ENCODE measurements at places on chromosomes 16 and 17.

DNA sequence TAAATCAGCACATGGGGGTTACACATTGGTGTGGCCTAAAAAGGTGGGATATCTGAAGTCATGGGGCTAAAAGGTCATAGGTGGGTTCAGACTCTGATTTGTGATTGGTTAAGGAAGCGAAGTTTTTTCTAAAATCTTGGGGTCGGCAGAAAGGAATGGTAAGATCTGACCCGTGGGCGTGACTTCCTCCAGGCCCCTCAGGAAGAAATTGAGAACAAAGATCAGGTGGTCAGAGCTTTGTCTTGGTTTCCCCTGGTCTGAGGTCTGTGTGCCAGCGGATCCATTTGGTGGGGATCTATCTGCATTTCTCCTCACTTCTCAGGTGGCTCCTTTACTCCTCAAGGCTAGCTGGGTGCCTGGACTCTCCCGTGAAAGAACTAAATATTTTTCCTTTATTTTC lies 302.8 kb downstream of the ABCC12 start:
- DNase-seq = no peak

GRCh38 chr16:4142268-4142667 lies 26.0 kb upstream of the ADCY9 start:
- DNase-seq = no peak

DNA sequence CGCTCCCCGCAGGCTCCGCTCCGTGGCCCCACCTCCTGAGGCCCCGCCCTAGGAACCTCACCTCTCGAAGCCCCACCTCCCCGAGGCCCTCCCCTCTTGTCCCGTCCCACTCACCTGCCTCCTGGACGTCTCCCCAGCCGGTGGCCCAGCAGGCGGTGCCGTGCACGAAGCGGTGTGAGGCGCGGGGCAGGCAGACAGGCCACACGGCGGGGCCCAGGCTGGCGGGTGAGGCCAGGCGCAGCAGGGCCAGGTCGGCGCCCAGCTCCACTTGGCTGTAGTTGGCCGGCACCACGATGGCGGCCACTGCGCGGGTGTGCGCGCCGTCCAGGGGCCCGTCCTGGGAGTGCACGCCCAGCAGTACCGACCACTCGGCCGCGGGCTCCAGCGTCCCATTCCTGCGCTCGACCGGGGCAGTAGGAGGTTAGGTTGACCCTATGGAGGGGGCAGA lies 1.6 kb downstream of the PRSS36 start:
- no peak for DNase-seq

- DNase-seq = peak; percentile 23
Measured at GRCh38 chr17:14014657-14015056, 54.6 kb upstream of the COX10 start.

GRCh38 chr17:57431415-57431814 lies 175.1 kb downstream of the MSI2 start:
- DNase-seq = no peak

DNA sequence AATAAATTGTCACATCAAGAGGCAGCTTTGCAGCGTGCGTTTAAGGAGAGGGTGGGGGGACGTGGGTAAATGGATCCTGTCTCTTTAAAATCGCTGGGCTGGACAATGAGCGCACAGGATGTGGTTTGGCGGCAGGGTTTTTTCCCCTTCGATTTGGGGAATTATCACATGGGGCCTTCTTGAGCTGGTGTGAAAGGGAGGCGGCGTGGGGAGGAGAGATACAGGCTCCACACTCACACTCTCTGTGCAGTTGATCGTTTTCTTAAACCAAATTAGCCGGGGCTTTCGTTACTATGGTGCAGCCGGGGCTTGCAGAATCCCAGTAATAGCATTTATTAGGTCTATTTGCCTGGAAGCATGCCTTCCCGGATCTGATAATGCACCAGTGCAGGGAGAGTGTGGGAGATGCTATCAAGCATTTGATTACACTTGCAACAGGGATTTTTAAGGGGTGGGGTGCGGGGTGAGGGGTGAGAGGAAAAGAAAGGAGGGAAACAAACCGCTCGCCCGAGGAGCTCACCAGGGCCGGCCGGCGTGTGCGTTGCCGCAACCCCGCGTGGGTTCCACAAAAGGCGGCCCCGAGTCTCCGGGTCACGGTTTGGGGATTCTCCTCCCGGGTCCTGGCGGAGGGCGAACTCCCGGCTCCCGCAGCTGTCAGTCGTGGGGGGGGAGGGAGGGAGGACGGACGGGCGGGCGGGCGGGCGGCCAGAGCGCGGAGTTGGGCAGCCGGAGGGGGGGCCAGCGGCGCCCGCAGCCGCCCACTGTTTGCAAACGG lies 58.8 kb upstream of the GSE1 start:
- DNase-seq = peak; percentile 85

- DNase-seq = no peak
Measured at GRCh38 chr17:50364715-50365114, 8.3 kb downstream of the MRPL27 start.

DNA sequence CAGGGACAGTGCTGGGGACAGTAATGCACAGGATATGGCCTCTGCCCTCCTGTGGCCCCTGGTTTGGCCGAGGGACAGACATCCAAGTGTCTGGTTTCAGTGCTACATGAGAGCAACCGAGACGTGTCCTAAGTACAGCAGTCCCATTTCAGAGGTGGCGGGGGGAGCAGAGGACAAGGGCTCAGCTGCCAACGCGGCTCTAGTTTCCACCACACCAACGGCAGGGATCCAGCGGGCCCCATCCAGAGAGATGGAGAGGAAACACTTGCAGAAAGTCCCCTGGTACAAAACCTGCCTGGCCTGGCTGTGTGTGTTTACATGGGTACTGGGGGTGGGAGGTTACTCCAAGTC lies 125.8 kb upstream of the SMURF2 start:
- no peak for DNase-seq

- no peak for DNase-seq
Measured at GRCh38 chr16:27407133-27407532, 5.2 kb downstream of the IL21R start.

DNA sequence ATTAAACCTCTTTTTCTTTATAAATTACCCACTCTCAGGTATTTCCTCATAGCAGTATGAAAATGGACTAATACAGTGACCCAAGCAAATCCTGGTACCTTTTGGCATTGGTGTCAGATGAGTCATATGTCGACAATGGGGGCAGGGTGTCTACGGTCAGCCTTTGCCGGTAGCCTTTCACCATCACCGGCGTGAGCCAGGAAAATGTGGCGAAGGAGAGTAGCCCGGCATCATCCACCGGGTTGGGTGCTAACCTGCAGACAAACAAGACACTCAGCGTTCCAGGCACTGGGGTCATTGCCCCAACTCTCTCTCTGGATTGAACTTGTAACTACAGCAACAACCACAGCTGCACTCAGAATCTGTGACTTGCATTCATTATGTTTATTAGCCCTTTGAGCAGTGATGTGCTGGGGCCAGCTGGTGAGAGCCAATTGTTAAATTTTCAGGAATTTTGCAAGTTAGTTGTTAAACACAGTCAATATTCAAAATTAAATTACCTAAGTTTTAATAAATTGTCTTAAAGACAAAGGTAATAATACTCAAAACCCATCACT lies 11.9 kb downstream of the ABCC12 start:
- DNase-seq = no peak

DNA sequence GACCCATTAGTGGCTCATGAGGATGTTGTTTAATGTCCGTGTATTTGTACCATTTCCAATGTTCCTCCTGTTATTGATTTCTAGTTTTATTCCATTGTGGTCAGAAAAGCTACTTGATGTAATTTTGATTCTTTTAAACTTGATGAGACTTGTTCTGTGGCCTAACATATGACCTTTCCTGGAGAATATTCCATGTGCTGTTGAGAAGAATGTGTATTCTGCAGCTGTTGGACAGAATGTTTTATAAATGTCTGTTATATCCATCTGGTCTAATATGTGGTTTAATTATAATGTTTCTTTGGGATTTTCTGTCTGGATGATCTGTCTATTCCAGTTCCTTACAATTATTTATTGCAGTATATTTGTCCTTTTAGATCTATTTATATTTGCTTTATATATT lies 2.9 kb upstream of the ABCA10 start:
- no peak for DNase-seq

- DNase-seq = no peak
Measured at GRCh38 chr17:72775919-72776318, 316.6 kb downstream of the SLC39A11 start.

- DNase-seq = no peak
Measured at GRCh38 chr17:9408868-9409829, 166.5 kb downstream of the STX8 start.

DNA sequence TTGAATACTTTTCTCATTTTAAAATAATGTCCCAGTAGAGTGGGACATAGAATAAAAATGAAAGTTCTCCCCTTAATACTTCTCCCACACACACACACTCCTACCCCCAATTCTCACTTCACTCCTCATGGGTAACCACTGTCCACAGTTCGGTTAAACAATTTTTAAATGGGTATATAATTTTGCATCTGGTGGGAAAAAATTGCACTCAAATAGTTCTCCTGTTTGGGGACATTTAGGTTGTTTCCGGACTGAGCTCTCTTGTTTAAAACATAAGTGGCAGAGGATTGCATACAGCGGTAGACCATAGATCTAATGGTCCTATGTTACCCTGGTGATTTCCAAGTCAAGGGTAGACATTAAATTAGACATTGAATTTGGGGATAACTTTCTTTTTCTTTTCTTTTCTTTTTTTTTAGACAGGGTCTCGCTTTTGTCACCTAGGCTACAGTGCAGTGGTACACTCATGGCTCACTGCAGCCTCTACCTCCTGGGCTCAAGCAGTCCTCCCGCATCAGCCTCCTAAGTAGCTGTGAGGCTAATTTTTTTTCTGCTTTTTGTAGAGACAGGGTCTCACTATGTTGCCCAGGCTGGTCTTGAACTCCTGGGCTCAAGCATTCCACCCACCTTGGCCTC lies 138.3 kb downstream of the SOCS1 start:
- DNase-seq = no peak

DNA sequence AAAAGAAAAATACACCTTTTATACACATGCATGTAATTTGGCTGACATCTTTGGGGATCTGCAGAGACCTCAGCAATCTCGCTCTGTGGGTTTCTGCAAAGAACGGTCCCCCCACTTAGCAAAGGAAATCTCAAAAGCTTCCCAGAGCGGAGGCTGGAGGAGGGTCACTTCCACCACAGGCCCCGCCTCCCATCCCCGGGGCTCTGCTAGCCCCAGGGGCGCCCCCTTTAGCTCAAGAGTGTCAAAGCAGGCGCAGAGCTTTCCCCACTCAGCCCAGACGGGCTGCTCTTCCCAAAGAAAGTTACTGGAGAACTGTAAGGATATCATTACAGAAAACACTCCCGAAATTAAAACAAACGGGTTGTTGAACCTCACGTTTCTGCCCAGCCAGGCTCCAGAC lies 11.4 kb downstream of the SLC13A5 start:
- no peak for DNase-seq

GRCh38 chr17:21025451-21025850 lies 17.4 kb downstream of the USP22 start:
- DNase-seq = no peak

GRCh38 chr17:81948635-81949378 lies 1.8 kb upstream of the MYADML2 start:
- no peak for DNase-seq

DNA sequence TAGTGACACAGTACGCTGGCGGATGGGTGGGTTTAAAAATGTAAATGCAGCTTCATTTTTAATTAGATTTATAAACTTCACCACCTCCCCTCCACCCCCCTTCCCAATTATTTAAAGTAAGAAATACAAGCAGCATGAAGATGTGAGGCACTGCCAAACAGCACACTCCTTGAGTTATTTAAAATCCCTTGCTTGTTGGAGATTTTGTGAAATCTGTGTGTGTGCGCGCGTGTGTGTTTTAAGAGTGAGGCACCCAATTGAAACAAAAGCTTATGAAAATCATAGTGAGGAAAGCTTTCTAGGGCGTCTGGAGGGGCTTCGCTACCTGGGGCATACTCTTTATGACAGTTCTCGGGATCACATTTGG lies 219.6 kb upstream of the IRX3 start:
- no peak for DNase-seq

- DNase-seq = no peak
Measured at GRCh38 chr16:49003992-49004391, 277.6 kb downstream of the CBLN1 start.

DNA sequence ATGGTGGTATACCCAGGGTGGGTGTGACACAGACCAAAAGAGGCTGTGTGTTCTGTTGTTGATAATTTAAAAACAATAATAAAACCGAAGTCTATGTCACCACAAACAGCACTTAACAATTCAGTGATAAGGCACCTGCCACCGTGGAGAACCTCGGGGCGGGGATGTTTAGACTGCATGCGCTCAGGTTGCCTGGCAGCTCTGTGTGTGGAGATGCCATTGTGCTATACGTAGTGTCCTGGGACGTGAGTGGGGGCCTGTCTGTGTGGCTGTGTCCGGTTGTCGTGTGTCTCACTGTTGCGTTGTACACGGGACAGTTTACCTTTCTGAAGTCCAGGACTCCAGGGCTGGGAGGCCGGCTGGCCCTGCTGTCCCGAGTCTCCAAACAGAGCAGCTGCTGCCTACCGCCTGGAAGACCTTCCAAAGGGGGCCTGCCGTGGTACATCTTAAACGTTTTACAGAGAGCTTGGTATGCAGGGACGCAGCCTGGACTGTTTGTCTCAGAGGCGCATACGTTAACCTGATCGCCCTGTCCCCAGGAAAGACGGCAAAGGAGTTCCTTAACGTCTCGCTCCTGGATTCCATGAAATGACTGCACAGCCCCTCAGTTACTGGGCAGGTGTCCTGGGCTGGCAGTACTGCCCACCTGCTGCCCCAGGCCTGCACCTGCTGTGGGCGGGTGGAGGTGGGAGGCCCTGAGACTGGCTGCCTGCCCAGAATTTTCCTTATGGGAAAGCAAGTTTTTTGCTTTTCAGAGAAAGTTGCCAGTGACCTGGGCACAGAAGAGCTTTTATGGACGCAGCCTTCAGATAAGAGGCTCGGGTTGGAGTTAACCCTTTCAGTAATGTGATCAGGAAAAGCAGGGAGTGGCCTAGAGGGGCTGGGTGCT lies 19.0 kb downstream of the SPIRE2 start:
- DNase-seq = no peak

- no peak for DNase-seq
Measured at GRCh38 chr16:5381481-5381880, 283.9 kb upstream of the EEF2KMT start.

DNA sequence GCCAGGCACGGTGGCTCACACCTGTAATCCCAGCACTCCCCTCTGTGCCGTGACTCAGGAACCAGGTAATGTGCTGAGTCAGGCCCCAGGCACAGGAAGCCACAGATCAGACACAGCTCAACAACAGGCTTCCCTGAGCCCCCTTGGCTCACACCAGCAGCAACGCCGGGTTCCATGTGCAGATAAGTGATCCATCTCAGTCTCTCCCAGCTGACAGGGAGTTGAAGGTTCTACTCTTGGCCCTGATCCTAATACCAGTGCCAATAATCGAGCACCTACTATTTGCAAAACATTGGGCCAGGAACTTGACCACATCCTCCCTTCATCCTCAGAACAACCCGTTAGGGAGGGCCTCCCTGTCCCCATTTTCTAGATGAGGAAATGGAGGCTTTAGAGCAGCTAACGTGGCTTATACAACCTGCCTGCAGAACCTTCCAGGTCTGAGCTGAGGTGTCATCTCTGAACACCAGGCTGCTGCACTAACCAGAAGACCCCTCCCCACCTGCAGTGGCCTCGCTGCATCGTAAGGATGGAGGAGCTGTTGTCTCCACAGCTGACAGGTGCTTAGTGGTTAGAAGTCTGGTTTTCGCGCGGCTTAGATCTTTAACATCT lies 64.8 kb upstream of the AMZ2 start:
- no peak for DNase-seq

GRCh38 chr16:79069121-79069520 lies 531.4 kb downstream of the MAF start:
- no peak for DNase-seq

Measured in stromal cell of bone marrow (primary cell).